Amygdala (tissue), 56 donors: ENCODE measurements at places on chromosomes 7 and 10.

DNA sequence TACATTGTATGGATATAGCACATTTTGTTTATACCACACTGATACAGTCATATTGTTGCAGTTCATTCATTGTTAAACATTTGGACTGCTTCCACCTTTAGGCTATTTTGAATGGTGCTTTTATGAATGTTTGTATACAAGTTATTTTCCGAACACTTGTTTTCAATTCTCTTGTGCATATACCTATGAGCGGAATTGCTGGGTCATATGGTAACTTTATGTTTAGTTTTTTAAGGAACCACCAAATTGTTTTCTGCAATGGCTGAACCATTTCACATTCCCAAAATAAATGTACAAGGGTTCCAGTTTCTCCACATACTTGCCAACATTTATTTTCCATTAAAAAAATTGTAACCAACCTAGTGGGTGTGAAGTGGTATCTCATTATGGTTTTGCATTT, 4.0 kb upstream of the EXOC4 start:
- no peak for DNase-seq

- DNase-seq, result no peak
Measured at GRCh38 chr10:47452495-47453140, 31.3 kb downstream of the ANXA8 start.

DNA sequence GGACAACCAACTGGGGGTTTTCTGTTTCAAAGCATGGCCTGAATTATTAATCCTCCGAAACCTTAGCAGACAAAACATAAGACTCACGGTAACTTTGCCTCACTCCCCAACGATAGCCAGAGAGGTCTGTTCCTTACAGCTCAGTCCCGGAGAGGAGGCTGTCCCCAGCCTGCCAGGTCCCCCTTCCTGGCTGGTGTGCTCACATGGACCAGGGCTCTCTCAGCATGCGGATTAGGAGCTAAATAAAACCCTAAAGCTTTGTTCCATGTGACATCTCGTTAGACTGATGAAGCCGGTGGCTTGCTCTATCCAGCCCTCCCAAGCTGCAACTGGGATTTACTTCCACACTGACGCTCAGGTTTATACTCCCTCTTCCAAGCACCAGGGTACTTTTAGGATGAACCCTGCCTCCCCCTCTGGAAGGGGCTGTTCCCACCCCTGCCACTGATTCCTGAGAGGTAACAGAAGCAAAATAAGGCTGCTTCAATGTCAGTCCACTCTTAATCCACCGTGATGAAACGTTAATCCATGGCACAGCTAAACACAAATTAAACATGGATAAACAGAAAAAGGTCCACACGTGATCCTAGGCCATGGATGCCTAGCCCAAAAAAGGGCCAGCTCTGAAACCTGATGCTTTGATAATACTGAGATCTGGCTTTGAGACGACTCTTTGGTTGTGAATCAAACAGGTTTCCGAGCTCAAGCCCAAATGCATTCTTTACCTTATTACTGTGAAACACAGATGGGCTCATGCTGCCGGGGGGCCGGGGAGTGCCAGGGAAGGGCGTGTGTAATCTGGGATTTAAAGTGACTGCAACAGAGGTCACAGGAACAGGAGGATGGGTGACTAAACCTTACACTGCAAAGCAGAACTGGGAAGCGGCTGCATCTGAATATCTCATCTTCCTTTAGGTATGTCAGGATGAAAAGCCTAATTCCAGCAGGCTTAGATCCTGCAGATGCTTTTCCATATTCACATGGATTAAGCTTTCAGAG, 86.2 kb downstream of the ZRANB1 start:
- no peak for DNase-seq

GRCh38 chr7:114539575-114539974, 125.0 kb downstream of the FOXP2 start:
- no peak for DNase-seq

DNA sequence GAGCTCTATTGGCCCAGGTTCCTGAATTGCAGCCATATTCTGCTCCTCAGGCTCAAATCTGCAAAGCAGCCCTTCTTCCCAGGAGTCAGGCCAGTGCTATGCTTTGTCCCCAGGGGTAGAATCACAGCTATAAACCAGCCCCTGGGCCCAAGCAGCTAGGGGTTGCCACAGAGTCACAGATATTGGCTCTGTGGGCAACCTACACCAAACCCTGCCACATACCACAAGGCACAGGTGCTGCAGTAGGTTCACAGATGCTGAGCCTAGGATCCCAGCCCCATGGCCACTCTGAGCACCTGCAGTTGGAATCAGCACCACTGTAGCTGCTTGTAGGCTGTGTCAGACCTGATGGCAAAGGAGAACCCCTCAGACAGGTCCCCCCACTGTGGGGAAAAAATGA, 43.1 kb upstream of the CAMK2B start:
- DNase-seq, result no peak

DNA sequence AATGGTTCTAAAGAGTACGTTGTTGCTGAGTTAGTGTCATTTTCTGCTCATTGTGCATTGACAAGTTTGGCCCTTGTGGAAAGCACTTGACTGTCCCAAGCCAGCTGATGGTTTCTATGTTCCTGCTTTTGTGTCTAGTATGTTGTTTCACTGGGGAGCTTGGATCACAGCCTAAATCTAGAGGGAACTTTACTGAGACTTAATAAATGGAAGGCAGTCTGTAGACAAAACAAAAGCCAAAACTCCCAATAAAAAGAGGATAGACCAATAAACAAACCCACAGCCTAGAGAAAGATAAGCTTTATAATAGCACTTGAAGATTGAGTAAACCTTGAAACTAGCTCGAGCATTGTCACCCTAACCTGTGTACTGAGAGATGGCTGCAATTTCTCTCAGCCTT, 196.8 kb downstream of the ADRA2A start:
- DNase-seq, result no peak

DNA sequence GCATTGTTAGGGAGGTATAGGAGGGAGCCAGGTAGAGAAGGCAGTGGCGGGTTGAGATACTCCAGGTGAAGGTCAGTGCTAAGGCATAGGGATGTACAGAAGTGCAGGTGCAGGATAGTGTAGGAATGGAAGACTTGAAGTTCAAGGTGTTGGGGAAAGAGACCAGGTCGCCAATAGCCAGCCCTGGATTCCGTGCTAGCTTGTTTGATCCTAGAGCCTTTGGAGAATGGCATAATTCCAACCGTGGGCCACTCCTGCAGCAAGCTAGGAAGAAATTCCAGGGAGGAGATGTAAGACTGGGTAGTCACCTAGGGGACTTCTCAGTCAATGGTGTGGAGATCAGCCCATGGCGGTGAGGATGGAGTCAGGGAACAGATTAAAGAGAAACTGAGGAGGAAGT, 272.7 kb downstream of the RPS24 start:
- no peak for DNase-seq

DNA sequence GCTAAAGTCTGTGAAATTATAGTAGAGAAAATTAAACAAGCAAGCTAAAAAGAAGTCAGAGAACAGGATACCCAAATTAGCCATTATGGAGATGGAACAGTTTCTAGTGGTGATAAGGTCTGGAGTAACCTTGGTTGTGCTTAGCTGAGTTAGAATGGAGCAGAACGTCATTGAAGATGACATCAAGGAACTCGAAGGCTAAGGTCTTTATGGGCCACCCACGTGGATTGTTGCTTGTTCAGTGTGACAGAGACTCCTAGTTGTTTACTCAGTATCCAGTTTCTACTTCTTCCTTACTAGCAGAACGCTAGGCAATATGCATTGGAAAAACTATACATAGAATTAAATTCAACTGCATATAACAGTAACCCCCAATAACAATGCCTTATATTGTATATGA, 39.7 kb downstream of the AHCYL2 start:
- DNase-seq, result no peak

GRCh38 chr10:17479015-17479615, 24.7 kb upstream of the ST8SIA6 start:
- no peak for DNase-seq

DNA sequence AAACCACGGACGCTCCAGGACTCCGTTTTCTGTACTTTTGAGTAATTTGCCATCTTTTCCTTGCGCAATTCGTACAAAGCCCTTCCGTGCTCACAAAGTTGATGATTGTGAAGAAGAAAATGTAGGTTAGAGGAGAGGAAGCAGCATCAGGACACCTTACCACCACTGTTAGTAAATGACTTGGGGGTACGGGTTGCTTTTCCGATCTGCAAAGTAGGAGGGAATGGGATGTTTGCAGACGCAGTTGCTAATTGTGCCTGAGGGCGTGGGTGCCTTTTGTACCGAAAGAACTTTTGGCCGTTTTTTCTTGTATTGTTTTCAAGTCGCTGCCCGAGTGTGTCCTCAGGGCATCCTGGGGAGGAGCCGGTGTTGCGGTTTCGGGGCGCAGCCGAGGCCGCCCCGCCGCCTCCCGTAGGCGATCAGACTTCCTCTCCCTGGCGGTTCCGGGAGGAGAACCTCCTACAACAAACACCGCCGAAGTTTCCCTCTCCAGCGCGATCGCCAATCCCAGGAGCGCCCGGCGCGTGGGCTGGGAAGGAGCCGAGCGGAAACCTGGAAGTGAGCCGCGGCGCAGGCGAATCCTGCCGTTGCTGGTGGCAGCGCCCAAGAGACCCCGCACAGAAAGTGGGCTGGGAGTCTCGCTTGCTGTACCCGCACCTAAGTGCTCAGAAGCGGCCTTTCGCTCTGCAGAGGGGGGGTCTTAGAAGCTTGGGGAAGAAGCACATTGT, 1.0 kb downstream of the PRR15 start:
- peak; percentile 42 for DNase-seq

GRCh38 chr10:76444034-76444800, 1012.8 kb downstream of the LRMDA start:
- DNase-seq, result no peak

- peak; percentile 21 for DNase-seq
Measured at GRCh38 chr10:59896191-59896590, 10.2 kb downstream of the CCDC6 start.

- DNase-seq, result peak; percentile 74
Measured at GRCh38 chr7:55254596-55255495, 110.3 kb upstream of the LANCL2 start.

DNA sequence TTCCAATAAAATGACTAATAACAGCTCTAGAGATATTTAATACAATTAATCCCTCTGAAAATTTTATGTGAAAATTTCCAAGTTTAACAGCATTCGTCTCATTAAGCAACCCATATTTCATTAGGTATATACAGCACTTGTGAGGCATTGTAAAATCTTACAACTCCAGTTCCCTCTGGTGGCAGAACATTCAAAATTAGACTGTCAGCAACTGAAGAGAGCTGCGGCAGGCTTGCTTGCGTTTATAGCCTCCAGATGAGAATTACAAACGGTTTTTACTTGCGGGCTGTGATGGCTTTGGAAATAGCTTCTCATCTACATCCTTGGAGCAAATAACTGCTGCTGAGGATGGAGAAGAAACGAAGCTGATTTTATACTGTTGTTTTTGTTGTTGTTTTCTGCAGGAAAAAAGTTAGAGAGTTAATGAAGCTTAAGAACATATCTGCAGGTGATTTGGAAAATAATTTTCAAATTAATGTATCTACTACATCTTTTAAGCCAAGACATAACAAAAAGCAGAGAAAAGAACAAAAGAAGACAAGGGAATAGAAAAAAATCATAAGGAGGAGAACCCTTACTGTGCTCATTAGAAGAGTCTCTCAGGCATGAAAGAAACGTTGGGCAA, 171.3 kb downstream of the MAGI2 start:
- DNase-seq, result peak; percentile 1

- no peak for DNase-seq
Measured at GRCh38 chr10:119233123-119233820, 25.9 kb downstream of the GRK5 start.

GRCh38 chr7:71746006-71746405, 614.1 kb downstream of the GALNT17 start:
- no peak for DNase-seq

DNA sequence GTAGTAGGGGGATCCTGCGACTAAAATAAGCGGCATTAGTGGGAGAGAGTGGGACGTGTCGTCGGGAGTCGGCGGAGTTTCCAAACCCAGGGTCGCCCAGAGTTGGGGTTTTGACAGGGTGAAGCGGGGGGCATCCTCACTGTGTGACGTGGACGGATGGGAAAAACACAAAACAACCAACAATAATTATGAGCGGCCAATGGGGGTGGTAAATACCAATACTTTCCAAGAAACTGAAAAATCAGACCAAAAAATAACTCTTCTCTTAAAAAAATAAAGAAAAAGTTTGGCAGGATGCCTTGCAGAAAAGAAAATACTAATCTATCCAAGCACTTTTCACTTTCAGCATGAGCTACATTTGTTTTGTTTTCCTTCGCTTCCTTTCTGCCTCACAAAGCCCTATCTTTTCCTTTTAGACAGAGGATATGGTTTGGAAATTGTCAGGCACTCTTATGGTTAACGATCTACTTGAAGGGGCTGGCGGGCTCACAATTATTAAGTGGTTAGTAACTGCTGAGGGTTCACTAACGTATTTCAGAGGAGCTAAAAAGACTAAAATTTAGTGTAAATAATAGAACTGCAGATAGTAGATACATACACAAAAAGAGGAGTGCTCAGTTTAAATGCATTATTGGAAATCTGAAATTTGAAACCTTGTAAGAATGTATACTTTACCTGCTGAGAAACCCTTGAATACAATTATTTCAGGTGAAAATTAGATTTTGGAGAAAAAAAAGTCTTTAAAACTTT, 802 bp upstream of the CDK6 start:
- DNase-seq, result no peak

GRCh38 chr10:101565936-101566332, 22.1 kb downstream of the POLL start:
- DNase-seq, result no peak

GRCh38 chr10:30502266-30503060, 68.5 kb downstream of the MAP3K8 start:
- no peak for DNase-seq

GRCh38 chr7:139358541-139359365, 941 bp upstream of the LUC7L2 start:
- DNase-seq, result no peak

DNA sequence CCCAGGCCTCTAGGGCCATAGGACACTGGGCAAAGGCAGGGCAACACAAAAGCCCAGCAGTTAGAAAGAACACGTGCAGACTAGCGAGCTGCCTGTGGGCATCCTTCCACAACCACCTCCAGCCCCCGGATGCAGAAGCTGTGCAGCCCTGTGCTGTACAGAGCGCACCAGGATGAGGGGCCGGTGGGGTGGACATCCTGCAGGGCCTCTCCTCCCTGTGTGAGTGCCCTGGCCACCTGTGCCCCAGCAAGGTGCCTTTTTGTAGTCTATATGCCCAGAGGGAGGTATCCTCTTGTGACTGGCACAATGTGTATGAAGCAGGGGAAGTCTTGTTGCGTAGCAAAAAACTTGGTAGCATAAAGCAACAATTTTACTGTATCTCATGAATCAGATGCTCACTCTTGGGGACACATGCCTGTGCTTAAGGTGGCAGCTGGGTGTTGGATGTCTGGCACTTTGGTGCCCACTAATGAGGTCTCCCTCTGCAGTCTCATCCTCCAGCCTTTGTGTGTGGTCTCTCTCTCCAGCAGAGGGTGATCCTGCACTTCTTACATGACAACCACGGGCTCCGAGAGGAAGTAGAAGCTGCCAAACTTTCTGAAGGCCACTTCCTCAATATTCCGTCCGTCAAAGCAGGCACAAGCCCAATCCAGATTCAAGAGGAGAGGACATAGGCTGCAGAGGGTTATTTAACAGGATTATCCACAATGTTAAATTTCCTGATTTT, 8.7 kb downstream of the NCAPG2 start:
- peak; percentile 35 for DNase-seq
